AG08396 (cell line): ENCODE measurements at places on chromosomes 11 and 22.

DNA sequence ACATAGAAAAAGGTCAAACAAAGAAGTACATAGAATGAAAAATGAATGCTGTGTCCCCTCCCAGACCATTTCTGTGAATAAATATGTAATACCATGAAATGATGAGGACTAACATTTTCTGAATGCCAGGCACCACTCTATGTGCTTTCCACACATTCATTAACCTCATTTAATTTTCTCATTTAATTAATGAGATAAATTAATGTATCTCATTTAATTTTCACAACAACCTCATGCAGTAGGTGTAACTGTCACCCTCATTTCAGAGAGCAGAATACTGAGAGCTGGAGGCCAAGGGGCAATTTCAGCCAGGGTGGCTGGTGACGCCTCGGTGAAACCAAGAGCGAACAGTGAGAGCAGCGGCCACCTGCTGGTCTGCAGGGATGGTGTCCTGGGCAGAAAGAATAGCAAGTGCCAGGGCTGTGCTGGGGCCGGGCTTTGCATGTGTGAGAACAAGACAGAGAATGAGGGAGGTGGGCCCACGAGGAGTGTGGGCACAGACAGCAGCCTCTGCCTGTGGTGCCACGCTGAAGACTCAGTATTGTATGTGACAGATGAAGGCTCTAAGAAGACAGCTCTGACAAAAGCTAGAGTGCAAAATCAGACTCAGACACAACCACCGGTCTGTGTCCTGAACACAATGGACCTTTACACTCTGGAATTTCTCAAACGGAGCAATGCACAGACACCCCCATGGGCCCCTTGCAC, 1.8 kb upstream of the SERPIND1 start:
- DNase-seq = no peak

DNA sequence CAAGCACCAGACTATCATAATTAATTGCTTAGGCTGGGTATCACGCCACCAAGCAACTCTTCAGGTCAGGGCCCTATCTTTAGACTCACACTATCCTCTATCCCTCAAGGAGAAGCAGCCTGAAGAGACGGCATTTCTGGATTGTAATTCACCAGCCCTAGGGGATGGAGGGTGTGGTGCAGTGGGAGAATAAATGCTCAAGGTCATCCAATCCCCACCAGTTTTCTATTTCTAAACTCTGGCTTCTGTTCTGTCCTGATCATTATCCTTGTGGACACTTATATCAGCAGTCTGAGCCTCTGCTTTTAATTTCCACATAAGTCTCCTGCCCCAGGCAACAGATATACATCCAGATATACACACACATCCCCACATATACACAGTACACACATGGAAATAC, 13.1 kb upstream of the SIK2 start:
- no peak for DNase-seq

- no peak for DNase-seq
Measured at GRCh38 chr22:29855611-29856181, 17.6 kb upstream of the ASCC2 start.

DNA sequence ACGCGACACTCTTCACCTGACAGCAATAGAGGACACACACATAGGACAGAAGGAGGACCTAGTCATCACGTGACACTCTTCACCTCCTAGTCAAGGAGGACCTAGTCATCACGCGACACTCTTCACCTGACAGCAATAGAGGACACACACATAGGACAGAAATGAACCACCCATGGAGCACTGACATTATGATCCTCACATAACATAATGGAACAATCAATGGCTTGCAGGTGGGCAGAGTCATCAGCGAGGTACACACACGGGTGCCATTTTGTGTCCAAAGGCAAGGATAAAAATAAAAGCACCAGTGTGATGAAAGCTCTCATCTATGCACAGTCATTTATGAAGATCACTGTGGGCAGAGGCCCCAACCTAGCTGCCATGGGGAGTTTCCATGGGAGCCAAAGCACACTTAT, 354.7 kb downstream of the LARGE1 start:
- no peak for DNase-seq
